RWPE2 (cell line): ENCODE measurements at places on chromosomes 3 and 15.

DNA sequence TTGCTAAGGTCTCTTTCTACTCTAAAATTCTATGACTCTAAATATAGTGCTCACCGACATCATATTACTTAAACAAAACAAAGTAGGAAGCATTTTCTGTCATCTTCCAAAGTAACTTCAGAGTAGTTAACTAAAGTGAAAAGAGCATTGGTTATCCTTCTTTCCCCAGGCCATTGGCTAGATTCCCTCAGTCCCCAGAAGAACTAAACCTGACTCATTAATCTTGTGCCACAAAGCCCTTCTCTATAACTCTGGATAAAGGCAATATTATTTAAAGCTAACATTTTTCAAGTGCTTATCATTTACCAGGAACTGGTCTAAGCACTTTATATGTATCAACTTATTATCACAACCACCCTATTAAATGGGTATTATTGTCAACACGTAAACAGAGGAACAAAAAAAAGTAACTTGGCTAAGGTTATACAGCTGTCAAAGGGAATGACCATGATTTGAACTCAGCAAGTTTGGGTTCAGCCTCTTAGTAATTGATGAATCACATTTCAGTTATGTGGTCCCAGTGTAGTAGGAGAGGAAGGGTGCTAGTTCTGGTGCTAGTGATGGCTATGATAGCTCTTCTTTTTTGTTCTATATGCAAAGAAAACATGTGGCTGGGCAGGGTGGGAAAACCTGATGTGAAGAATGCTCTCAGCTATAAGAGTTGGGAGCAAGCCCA, 304.9 kb downstream of the FGF12 start:
- DNase-seq = no peak

- DNase-seq = no peak
Observed at GRCh38 chr15:31974855-31975829, 55.2 kb upstream of the CHRNA7 start.

- no peak for DNase-seq
Observed at GRCh38 chr3:169886671-169887070, 16.9 kb upstream of the LRRC31 start.

DNA sequence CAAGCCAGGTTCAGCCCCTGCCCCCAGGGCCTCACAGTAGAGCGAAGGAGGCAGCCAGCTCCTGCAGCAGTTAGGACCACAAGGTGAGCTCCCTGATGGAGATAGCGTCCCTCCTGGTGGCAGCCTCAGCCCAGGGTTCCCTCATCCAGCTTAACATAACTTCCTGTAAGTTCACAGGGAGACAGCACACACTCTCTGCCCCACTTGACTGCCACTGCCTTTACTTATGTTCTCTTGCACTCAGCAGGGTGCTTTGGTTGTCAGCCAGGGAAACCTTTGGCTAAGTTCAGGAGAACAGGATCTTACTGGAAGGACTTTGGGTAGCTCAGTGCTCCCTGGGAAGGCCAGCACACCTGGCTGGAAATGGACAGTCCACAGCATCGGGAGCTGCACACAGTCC, 10.9 kb downstream of the KBTBD13 start:
- DNase-seq = no peak

DNA sequence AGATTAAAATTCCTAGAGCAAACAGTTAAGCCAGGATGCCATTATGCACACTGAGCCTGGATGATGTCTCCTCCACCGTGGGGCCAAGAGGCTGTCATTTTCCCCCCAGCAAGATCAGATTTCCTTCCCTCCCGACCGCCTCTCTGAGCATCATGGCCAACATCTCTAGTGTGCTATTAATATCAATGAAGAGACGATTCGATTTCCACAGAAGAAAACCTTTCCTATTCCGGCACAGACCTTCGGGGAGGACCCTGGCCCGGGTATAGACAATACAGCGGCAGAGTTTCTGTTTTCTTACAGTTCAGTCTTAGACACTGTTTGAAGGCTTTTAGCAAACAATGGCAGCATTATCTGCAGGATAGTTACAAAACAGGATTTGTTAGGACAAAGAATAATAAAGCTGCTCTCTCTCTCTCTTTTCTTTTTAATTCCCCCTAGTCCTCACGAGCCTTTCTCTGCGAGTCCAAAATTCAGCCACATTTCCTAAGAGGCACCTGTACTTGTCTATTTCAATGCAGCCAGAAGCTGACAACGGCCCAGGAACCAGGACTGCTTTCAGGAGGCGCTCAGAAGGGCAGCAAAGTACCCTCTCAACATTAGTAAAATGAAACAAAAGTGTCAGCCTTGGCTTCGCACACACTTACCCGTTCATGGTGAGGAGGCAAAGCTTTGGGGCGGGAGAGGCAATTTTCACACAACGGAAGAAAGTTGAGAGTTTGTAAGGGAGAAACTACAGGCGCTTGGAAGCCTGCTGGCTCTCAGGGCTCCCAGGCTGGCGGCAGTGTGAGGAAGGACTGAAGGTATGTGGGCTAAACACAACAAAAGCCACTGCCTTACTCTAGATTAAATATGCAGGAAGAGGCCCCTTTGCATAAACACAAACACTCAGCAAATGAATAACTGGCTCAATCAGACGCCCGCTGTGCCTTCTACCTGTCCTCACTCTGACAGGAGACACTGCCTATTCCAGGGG, 278.0 kb downstream of the FOXP1 start:
- DNase-seq = no peak

DNA sequence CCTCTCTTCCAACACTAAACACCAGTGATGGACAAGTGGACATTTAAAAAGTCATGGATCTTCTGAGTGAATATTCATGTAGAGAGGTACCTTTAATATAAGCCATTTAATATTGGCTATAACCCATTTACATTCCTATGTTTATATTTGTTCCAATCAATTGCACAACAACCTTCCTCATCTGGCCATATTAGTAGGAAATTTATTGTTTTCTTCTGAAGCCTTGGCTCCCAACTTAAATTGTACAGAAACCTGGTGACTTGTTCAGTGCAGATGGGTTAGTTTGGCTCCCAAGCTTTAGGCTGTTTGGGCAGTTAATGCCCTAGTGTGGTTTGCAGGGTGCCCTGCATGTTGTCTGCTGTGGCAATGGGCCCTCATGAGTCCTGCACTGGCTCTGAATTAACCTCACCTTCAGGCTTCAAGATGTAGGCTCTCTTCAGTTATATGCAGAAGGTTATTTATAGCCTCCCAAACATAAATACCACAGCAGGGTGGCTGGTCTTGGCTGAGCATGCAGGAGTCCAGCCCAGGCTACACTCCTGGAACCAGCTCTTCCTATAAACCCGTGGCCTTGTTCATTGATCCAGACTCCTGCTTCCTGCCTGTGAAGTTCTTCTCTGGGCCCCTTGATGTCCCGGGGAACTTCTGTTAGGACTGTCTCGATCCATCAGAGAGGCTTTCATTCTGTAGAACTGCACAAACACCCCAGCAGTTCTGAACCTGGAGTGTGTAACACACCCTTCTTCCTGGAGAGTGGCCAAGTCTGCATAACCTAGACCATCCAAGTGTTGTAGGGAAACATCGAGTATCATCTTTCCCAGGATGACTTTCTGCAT, 57.0 kb downstream of the DUT start:
- no peak for DNase-seq

GRCh38 chr3:99419116-99419515, 219.3 kb upstream of the COL8A1 start:
- no peak for DNase-seq

GRCh38 chr15:78322243-78322642, 17.9 kb upstream of the CRABP1 start:
- DNase-seq = no peak

GRCh38 chr3:115549071-115549470, 74.2 kb upstream of the GAP43 start:
- DNase-seq = no peak

DNA sequence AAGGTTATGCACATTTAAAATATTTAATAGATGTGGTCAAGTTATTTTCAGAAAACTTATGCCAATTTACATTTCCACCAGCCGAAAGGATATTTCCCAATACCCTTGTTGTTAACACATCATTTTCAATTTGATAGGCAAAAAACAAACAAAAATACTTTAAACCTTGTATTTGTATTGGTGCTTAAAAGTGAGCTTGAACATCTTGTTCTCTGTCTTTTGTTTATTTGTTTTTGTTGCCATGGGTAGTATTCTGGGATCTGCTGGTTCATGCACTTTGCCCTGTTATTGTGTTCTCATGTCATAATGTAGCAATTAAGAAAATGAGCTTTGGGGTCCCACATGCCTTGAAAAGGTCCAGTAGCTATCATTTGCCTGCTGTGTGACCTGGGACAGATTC, 191.4 kb downstream of the LRTM1 start:
- no peak for DNase-seq

GRCh38 chr3:107662124-107662507, 139.4 kb downstream of the BBX start:
- DNase-seq = no peak

GRCh38 chr15:30072630-30073029, 10.1 kb upstream of the GOLGA8J start:
- no peak for DNase-seq

DNA sequence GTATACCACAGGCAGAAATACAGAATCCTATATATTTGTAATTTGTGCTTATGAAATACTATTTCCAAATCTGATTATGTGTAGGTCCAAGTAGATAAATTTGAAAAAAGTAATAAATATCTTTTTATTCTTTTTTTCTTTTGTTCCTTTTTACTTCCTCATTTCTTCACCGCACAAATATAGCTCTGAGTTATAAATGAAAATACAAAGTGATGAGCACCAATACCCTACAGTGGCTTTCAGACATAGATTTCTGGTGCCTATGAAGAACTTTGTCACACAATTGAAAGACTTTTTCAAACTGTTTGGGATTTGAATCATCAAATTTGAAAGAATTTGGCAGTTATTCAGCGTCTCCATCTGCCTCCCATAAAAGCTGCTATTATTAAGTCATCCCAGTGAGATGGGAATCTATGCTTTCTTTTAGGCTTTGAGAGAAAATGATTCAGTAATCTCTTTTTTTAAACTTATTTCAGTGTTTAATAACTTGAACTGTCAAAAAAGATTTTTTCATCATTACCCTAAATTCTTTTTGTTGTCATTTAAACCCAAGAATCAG, 363.6 kb upstream of the GOLIM4 start:
- no peak for DNase-seq

- DNase-seq = no peak
Observed at GRCh38 chr3:21020043-21020442, 731.0 kb downstream of the ZNF385D start.

- DNase-seq = no peak
Observed at GRCh38 chr15:44713006-44713966, 2.0 kb downstream of the B2M start.

- no peak for DNase-seq
Observed at GRCh38 chr3:100503448-100503847, 11.0 kb downstream of the TMEM45A start.

DNA sequence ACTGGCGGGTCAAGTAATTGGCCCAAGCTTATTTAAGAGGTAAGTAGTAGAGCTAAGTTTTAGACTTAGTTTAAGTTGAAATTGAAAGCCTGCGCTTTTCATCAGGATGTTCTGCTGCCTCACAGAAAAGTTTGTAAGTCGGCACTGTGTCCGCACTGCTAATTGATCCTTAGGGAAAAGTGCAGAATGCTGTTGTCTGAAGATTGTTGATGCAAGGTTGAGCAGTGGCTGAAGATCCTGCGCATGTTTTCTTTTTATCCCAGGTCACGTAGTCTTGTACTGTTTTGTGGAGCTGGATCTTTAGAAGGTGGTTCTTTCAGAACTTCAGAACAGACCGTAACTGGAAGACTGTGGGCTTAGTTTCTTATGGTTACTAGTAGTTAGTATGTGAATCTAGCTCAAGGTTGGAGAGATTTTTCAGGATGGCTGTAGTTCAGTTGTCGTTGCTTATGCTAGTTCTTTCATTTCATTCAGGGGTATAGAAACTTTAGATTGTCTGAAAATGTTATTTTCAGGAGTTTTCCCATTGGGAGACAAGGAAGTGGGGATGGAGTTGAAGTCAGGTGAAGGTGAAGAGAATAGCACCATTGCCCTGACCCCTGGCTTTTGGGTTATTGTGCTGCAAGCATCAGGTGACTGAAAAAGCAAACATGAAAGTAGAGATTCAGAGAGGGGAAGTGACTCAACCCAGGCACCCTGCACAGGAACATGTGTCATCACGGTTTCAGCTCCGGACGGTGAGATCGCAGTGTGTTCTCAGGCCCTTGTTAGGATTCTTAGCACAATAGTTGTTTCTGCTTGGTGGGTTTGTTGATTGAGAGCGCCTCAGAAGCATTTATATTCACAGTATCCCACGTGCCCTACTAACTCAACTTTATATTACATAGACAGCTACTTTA, 32.8 kb downstream of the AKAP13 start:
- DNase-seq = peak; percentile 94

- no peak for DNase-seq
Observed at GRCh38 chr3:140160553-140160952, 225.6 kb downstream of the CLSTN2 start.

DNA sequence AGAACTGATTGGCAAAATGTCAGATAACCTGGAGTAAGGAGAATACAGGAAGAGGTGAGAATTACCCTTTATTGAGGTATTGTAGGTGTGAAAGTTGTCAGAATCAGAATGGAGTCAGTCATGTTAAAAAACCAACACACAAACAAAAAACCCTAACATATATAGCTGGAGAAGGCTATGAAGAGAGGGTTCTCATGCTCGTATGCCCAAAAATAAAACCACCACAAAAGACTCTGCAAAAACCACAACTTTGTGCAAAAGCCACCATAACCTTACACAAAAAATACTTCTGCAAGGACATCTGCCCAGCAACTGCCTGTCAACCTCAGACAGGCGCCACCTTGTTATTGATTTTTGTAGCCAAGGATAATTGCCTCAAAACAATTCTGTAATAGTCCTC, 136.0 kb downstream of the CD47 start:
- no peak for DNase-seq

GRCh38 chr3:14175383-14176037, 2.9 kb downstream of the XPC start:
- no peak for DNase-seq

- no peak for DNase-seq
Observed at GRCh38 chr15:27059610-27060202, 88.7 kb downstream of the GABRG3 start.

DNA sequence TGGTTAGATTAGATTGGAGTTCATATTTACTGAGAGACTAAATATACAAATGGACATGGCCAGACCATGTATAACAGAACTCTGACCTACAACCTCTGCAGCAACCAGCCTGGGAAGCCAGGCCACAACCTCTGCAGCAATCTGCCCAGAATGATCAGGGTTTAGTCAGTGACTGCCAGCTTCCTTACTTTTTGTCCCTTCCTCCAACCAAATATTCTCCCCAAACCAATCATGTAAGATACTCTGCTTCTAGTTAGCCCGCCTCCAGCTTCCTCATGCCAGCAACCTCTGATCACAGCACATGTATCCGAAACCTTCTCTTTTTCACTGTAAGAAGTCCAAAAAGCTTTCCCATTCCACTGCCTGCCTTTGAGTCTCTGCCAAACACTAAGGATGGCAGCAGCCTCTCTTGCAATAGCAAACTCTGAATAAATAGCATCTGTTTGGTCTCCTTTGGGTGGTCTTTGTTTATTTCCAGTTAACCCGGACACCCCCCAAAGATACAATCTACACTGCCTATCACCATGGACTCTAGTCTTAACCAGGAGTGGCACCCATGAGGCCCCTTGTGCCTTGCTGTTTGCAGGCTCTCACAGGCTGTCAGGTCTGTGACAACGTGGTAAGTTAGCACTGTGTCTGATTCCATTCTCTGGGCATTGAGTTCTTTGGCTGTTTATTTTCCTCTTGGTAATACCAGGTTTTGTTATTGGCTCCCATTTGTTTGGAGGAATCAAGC, 102.2 kb downstream of the ERC2 start:
- DNase-seq = no peak

- no peak for DNase-seq
Observed at GRCh38 chr3:138210528-138210927, 23.4 kb downstream of the ARMC8 start.

- no peak for DNase-seq
Observed at GRCh38 chr15:65054333-65055200, 9.4 kb downstream of the SLC51B start.
